ENCODE measurements at places on chromosomes 13 and 19. TPM values are rescaled to one million over a fixed set of nuclear protein-coding genes. Genes with fewer than 3 reads are reported as not detected.

DNA sequence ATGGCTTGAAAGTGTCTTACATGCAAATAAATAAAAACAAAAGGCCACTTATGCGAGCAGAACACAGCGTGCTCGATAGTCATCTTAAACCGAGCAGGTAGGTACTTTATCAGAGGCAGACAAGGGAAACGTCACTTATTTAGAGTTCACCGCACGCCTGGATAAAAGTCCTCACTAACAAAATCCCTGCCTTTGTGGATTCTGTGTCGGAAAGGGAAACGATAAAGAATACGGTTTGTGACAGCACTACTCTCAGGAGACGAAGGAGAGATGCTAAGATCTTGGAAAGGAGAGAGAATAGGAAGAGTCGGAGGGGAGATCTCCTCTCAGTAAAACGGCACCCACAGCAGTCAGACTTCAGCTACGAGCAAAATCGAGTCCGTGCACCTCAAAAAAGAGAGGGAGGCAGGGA is 581 bp downstream of the RCBTB1 start:
- peak overlapping the region; percentile 92 for H3K4me3 ChIP-seq
- H3K27ac ChIP-seq = peak overlapping the region; percentile 39
- no peaks in the 10 kb centered on the region for H3K27me3 ChIP-seq
- H3K4me1 ChIP-seq = no peaks in the 10 kb centered on the region
- no peak for DNase-seq

DNA sequence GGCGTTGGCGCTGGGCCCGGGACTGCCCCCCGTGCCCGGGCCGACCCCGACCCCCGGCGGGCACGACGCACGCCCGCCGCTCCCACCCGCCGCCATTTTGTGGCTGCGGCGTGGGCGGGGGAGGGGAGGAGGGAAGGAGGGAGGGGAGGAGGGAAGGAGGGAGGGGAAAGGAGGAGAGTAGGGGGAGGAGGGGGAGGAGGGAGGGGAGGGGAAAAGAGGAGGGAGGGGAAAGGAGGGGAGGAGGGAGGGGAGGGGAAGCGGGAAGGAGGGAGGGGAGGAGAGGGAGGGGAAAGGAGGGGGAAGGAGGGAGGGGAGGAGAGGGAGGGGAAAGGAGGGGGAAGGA is at the start of gene BTBD2:
BTBD2 (minus strand) TSS at position 107 of the 343 bp plus-strand sequence; CDS start at position 96, 11 bp downstream.
- peaks cover 1% of the 10 kb centered on the region for H3K4me1 ChIP-seq
- peak within 1 kb of the TSS; percentile 70 for H3K4me3 ChIP-seq
- H3K27ac ChIP-seq = no peak within 1 kb of the TSS

DNA sequence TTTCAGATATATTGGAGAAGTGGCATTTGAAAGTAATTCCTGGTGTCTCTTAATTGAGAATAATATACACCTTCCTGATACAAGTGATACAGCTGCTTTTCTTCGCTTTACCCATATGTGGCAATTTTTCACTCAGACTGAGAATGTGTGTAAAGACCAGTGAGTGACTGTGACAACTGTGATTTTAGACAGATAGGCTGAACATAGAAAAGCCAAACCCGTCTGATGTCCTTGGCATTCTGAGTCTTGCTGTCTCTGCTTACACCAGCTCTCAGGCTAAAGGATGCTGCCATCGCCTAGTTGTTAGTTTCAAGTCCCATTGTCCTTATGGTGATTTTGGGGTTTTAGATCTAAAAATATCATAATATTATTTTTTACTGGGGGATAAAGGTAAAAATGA is 492.6 kb downstream of the RFC3 start:
- H3K4me3 ChIP-seq = no peak overlapping the region
- no peak overlapping the region for H3K27ac ChIP-seq
- H3K27me3 ChIP-seq = no peaks in the 10 kb centered on the region
- DNase-seq = no peak

DNA sequence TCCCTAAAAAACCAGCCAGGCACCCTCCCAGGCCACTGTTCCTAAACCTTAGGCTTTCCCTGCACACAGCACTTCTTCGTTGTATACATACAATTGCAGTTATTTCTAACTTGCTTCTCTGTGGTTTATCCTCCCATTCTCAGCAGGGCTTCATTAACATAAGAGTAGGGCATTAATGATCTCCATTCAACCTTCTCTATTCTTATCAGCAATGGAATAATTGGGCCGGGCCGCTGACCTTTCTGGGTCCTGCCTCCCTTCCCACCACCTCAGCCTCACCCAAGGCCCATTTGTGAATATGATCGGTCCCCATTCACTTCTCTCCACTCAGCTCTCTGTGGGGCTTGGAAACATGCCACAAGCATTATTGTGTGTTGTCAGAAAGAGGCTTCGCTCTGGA is 184.2 kb downstream of the SUCLA2 start:
- DNase-seq = no peak
- H3K36me3 ChIP-seq = no peaks in the 10 kb centered on the region
- no peak overlapping the region for H3K4me3 ChIP-seq

DNA sequence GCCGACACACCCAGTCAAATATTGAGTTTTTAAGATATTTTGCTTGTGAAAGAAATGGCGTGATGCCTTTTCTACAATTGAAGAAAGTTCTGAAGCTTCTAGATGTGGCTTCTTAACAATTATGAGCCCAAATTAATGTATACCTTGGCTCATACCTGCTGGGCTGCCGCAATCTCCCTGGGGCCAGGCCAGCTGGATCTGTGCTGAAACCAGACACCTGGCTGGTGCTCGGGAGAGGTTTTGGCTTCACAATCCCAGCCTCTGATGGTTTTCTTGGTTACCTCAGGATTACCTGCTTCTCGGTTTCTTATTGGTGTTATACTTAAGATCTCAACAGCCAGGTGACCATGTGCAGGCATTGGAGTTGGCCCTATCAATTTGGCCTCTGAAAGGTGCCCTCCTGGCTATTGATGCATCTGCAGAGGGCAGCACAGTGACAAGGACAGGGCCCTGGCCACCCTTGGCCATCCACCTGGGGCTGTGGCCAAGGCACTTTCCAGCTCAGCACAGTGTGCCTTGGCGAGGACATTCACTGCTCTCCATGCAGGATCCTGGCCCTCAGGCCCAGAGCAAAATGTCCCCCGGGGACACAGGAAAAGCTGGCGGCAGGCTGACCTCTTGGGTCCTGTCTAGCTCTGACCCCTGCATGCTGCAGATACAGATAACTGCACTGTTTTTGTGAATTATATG is 305.0 kb downstream of the ZNF536 start:
- H3K4me1 ChIP-seq = no peaks in the 10 kb centered on the region
- H3K36me3 ChIP-seq = no peaks in the 10 kb centered on the region
- H3K27ac ChIP-seq = no peak overlapping the region

Gene SLC17A7
- 2.3 TPM for total RNA-seq

Data from H1 (cell line).